ENCODE measurements at places on chromosomes 4 and X.

DNA sequence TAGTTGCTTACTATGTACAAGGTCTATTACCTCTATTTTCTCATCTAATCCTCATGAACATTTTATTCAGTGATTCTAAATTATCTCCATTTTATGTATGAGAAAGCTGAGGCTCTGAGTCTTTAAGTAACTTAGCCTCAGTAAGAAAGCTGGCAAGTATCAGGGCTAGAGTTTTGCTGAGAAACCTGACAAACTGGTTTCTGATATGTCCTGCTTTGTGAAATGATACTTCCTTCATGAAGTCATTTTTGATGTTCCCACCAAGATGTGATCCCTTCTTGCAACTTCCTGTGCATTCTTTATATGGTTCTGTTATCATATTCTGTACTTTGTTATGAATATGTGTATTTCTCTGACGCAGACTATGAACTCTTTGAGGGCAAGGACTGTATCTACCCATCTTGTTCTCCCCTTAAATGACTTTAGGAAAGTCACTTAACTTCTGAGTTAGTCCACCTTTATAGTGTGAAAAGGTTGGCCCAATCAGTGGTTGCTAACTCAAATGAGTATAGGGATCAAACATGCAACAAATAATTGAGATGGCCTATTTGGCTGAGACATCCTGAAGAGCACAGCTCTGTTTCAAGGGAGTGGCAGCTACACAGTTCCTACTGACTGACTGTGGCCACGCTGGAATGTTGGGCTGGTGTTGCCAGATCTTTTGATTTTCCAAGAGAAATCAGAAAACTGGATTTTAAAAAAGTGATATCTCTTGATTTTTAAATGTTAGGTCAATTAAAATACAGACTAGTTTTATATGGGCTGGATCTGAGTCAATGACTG lies 127.9 kb upstream of the AMOT start:
- no peak for DNase-seq

- DNase-seq, result no peak
Measured at GRCh38 chr4:1451106-1451751, 45.0 kb upstream of the NKX1-1 start.

DNA sequence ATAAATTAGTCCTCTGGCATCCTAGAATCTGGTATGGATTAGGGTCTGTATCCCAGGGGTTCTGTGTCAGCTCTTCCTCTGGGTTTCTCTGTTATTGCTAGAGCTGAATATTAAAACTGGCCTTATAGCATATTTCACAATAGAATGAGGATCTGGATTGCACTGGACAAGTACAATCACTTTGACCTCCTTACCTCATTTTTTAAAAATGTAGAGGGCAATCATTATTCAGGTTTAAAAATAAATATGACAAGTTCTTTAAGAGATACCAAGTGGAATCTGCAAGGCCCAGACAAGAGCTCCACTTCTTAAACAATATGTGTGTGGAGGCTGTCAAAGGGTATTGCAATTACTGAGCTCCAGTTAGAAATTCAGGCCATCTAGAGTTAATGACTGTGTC lies 1.4 kb downstream of the PALLD start:
- no peak for DNase-seq

- no peak for DNase-seq
Measured at GRCh38 chr4:163939597-163939996, 445.1 kb downstream of the TMA16 start.

DNA sequence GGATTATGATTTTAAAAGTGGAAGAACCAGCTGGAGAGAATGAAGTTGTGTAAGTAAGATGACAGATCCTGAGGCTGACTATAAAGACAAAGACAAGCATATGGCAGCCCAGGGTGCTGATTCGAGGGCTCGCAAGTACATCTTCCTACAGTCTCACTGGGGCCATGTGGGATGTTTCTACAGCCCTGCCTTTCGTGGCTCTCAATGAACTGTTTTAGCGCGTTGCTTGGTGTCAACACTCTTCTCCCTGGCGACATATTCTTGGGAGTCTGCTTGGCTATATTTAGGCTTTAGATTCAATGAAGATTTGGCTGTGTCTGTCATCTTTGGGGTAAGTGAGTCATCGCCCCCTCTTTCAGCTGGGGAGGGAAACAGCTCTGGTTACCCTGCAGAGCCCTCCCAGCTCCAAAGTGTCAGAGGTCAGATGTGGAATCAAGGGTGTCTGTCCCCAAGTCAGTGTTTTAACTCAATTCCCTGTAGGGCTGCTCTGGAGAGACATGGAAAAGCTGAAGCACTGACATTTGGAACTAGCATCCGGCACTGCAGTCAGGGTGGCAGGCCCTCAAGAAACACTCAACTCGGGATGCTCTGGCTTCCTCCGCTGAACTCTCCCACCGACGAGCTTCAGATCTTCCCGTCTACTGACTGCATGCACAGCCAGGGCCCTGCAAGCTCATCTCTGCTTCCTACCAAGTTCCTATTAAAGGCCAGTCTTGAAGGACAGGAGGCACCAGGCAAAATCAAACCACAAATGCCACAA lies 65.7 kb downstream of the GATB start:
- DNase-seq, result no peak

DNA sequence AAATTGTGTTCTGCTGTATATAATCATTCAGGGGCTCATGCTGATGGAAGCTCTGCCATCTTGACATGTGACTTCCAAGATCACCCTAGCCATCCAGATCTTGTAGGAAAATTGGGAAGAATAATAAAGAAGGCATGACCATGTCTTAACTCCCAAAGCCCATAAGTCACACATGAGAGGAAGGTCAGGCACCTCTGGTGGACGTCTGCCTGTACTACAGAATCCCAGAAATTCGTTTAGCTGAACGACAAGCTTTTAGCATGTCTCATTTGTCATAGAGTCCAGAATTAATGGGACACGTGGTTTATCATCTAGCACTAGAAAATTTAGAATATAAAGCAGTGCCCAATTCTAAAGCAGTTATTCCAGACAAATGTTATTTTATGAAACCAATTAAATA lies 212.7 kb downstream of the CENPC start:
- DNase-seq, result no peak

DNA sequence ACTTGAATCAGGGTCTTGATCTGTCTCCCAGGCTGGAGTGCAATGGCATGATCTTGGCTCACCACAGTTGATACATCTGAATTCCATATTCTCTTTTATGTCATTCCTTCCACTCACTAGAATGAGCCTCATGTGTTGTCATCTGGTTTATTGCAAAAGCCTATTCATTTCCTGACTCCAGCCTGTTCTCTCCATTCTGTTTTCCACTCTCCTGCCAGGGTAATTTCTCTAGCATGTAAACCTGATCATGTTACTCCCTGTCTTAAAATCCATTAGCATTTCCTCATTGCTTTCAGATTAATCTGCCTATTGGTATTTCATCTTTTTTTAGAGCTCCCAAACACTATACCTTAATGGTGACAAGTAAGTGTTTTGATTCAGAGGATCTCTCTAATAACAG lies 4.3 kb upstream of the DDX60L start:
- DNase-seq, result no peak

DNA sequence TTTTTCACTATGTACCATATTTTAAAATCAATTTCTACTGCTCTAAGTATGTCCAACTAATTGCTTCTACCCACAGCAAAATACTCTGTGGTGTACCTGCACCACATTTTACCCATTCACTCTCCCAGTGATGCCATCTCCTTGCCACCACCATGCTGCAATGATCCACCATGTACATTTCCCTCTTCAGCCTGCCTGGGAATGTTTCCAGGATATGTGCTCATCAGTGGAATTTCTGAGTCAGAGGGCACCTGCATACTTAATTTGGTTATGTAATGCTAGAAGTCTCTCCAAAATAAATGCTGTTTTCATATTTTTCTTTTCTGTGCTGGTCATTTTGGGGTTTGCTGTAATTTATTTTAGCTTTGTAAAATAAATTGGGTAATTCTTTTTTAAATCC lies 33.2 kb upstream of the OCIAD2 start:
- DNase-seq, result no peak

- DNase-seq, result no peak
Measured at GRCh38 chrX:3143043-3143799, 102.0 kb downstream of the ARSF start.

- no peak for DNase-seq
Measured at GRCh38 chr4:99507762-99508161, 3.1 kb upstream of the C4orf17 start.

DNA sequence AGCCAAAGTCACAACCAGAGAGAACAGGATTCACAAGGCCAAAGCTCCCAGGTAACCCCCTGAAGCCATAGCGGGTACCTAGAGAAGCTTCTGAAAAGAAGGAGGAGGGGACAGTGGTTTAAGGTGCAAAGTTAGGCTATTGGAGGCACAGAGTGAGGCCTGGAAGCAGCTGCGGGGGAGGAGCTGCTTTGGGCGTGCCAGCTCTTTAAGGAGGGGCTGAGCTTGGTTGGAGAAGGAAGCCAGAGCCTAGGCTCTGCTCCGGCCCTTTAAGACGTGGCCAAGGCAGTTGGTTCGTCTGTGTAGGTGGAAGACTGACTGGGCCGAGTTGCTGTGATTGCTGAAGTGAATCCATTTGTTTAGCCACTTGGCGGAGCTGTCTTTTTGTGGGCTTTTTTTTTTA lies 1.5 kb downstream of the KLF8 start:
- DNase-seq, result no peak

DNA sequence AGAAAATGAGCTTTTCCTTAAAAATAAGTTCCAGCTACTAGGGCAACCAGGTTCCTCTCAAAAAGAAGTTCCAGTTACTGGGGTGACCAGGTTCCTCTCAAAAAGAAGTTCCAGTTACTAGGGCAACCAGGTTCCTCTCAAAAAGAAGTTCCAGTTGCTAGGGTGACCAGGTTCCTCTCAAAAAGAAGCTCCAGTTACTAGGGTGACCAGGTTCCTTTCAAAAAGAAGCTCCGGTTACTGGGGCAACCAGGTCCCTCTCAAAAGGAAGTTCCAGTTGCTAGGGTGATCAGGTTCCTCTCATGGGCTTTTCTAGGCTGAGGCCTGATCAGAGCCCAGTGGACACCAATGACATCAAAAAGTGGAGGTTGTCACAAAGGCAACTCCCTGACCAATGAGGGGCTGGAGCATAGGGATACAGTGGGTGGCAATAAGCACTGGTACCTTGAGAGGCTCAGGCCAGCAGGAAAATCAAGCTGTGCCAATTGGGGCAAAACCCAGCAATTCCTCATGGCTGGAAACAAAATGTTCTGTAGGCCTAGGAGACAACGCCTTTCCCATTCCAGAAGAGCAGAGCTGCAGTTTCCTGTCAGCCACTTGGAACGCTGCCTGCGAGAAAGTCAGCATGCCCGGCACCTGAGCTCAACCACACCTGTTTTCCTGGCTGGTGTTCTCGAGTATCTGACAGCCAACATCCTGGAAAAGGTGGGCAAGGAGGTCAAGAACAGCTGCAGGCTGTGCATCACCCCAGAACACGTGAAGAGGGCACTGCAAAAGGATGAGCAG lies 12.3 kb upstream of the SYTL5 start:
- DNase-seq, result no peak

DNA sequence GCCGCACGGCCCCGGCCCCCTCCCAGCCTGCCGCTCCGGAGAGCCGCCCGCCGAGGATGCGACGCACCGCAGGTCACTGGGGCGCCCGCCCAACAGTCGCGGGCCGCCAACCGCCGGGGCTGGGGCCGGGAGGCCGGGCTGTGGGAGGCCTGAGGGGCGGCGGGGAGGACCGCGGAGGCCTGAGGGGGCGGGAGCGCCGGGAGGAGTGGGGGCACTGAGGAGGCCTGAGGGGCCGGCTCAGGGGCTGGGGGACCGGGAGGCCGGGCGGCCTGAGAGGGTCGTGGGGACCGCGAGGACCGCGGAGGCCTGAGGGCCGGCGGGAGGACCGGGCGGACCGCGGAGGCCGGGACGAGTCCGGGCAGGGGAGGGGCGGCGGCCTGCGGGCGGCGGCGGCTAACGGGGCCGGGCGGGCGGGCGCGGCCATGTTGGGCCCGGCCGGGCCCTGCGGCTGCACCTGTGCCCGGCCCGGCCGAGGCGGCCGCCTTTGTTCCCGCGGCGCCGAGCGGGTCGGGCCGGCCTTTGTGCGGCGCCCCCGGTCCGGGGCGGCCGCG lies 353 bp downstream of the NSD2 start:
- DNase-seq, result no peak

DNA sequence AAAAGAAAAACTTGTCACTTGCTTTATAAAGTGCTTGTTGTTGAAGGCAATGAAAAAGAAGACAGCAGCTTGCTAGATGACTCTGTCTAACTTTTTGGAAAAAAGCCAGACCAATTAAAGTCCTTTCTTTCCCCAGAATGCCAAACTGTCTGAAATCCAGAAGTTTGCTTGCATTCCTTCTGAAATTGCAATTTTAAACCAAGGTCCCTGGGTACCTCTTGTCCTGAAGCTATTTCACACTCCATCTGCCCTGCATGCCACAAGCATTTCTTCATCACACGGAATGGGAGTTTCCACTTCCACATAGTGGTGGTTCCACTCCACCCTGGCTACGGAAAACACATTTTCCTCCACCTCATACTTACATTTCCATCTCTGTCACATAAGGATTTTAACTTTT lies 101.0 kb downstream of the PAPSS1 start:
- no peak for DNase-seq

- DNase-seq, result no peak
Measured at GRCh38 chrX:45266456-45266855, 65.8 kb upstream of the DIPK2B start.

DNA sequence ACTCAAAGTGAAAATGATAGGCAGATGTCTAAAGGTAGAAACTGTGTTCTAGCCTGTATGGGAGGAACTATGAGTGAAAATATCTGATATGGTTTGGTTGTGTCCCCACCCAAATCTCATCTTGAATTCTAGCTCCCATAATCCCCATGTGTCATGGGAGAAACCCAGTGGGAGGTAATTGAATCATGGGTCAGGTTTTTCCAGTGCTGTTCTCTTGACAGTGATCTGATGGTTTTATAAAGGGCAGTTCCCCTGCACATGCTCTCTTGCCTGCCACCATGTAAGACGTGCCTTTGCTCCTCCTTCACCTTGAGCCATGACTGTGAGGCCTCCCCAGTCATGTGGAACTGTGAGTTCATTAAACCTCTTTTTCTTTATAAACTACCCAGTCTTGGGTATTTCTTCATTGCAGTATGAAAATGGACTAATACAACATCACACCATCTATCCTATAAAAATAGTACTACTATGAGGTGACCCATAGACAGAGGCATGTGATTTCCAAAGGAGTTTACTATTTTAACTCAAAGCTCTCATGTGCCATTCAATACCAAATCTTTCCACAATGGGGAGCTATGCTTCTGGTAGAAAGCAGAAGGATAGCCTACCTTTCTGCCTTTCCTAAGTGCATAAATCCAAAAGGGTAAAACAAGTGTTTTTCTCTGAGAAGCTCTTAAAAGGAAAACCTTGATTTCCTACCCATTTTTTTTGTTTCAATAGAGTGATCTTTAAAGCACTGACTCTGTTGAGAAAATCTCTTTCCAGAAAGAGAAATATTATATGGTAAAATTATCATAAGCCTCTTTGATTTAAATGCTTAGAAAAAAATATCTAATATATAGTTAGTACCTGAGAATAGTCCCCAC lies 38.8 kb downstream of the SEC31A start:
- DNase-seq, result no peak

DNA sequence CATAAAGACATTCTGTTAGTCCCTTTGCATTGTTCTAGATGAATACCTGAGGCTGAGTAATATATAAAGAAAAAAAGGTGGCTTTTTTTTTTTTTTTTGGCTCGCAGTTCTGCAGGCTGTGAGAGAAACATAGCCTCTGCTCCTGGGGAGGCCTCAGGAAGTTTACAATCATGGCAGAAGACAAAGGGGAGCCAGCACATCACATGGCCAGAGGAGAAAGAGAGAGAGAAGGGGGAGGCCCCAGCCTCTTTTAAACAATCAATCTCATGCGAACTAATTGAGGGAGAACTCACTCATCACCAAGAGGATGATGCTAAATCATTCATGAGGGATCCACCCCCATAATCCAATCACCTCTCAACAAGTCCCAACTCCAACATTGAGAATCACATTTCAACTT lies 364.0 kb upstream of the EPHA5 start:
- DNase-seq, result no peak

- DNase-seq, result no peak
Measured at GRCh38 chr4:34486461-34487363, 1757.6 kb downstream of the ARAP2 start.
